ENCODE measurements at places on chromosomes 4 and X.

DNA sequence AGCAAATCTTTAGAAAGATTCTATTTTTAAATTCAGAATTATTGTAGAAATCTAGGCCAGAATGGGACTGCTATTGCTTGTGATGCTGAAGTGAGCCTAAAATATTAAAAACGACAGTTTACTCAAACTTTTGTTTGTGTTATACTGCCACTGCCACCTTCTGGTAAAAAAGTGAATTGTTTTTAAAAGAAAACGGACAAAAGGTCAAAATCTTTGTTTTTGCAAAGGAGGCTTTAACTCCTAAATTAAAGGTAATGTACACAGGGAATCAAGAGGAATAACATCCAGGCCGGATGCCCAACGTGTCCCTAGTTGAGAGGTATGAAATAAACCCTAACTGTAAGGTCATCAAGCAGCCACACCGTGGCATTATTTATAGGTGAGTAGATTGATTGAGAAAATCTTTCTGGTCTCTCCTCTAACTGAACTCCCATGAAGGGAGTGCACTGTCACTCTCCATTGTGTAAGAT, 338.3 kb upstream of the GALNT7 start:
- H3K36me3 ChIP-seq: no peaks in the 10 kb centered on the region
- H3K4me3 ChIP-seq: no peak overlapping the region
- DNase-seq: no peak
- H3K27ac ChIP-seq: no peak overlapping the region
- H3K4me1 ChIP-seq: no peaks in the 10 kb centered on the region

DNA sequence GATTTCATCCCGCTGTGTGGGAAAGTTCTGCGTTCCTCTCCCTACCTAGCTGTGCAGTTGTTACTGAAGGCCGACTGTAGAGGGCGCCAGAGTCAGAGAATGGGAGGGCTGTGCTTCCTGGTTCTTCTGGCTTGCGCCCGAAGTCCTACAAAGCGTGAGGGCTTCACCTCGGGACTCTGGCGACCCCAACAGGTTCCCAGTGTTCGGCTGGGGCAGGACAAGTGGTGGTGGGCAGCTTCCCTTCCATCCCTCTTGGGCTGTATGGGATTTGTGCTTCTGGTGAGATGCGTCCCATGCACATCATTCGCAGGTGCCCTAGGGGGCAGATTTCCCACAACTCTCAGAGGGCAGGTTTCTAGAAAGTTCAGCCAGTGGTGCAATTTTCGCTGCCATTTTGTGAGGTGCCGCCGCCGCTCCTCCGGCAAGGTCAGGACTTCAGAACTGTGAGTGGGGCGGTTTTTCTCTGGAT, 27.3 kb downstream of the CT45A1 start:
- H3K27ac ChIP-seq: no peak overlapping the region
- H3K4me3 ChIP-seq: no peak overlapping the region
- no peaks in the 10 kb centered on the region for H3K27me3 ChIP-seq
- H3K4me1 ChIP-seq: no peaks in the 10 kb centered on the region
- no peaks in the 10 kb centered on the region for H3K36me3 ChIP-seq
- no peak for DNase-seq

DNA sequence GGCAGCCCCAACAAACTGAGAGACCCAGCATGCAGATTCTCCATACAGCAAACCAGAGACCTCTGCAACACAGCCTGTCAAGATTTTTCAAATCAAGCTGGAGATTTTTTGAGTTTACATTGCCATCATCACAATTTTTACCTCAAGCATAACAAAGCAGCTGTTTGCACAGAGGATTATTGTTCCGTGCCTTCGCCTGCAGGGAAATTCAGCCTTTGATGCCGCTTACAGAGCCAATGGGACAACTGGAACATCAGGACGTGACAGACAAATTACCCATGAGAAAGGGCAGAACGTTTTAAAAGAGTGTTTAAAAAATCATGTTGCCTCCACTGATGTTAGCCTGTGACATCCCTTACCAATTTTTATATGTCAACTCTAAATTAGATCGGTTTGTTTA, 363.7 kb downstream of the FBXW7 start:
- no peaks in the 10 kb centered on the region for H3K27me3 ChIP-seq
- no peak overlapping the region for H3K4me3 ChIP-seq
- no peak for DNase-seq

GRCh38 chr4:23373261-23373660, 516.6 kb downstream of the PPARGC1A start:
- no peaks in the 10 kb centered on the region for H3K36me3 ChIP-seq
- H3K4me3 ChIP-seq: no peak overlapping the region
- H3K27me3 ChIP-seq: no peaks in the 10 kb centered on the region

- no peaks in the 10 kb centered on the region for H3K4me1 ChIP-seq
- H3K4me3 ChIP-seq: no peak overlapping the region
- DNase-seq: no peak
Measured at GRCh38 chr4:96012687-96013086, 172.8 kb downstream of the PDHA2 start.

DNA sequence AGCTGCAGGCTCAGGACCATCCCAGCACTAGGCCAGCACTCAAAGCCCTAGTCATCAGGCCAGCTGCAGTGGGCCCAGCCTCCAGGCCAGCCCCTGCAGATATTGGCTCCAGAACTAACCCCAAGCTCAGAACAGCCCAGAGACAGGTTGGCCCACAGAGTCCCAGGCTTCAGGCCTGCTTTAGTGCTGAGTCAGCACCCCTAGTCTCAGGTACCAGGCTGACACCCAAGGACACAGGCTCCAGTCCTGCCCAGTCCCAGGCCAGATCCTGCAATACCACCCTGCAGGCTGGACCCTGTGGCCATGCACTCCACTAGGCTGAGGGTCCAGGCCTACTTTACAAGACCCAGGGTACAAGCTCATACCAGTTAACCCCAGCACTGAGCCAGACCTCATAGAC, 234.4 kb upstream of the GPRIN3 start:
- no peak for DNase-seq
- no peaks in the 10 kb centered on the region for H3K27me3 ChIP-seq
- no peak overlapping the region for H3K27ac ChIP-seq
- no peaks in the 10 kb centered on the region for H3K4me1 ChIP-seq
- H3K4me3 ChIP-seq: no peak overlapping the region
